ENCODE measurements at places on chromosomes 1 and 21.

- no peak for DNase-seq
Measured at GRCh38 chr1:54885237-54885679, 1.7 kb downstream of the DHCR24 start.

DNA sequence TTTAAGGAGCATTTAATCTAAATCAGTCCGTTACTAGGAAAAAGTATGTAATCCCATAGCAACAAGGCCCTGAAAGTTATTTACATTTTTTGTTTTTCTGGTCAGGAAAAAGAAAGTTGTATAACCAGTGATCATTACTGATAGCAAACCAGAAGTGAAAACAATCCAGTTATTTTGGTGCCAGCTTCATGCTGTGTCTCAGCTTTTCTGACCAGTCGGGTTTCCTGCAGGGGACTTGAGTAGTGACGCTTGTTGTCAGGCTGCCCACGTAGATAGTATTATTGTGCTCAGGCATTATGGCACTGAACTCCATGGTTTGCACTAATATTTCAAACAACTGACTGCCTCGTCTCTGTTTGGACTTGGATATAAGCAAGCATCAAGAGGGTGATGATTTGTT is 55.2 kb downstream of the SASS6 start:
- DNase-seq: no peak

DNA sequence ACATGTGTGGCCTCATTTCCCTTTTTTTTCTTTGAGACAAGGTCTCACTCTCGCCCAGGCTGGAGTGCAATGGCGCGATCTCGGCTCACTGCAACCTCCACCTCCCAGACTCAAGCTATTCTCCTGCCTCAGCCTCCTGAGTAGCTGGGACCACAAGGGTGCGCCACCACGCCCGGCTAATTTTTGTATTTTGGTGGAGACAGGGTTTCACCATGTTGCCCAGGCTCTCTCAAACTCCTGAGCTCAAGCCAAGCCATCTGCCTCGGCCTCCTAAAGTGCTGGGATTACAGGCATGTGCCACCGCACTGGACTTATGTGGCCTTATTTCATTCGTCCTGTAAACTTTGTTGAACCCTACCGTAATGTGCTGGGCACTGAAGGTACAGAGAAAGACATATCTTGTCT is 569 bp upstream of the WARS2 start:
- DNase-seq: peak; percentile 63

GRCh38 chr1:27306892-27307761 is 14.8 kb upstream of the TMEM222 start:
- DNase-seq: no peak

DNA sequence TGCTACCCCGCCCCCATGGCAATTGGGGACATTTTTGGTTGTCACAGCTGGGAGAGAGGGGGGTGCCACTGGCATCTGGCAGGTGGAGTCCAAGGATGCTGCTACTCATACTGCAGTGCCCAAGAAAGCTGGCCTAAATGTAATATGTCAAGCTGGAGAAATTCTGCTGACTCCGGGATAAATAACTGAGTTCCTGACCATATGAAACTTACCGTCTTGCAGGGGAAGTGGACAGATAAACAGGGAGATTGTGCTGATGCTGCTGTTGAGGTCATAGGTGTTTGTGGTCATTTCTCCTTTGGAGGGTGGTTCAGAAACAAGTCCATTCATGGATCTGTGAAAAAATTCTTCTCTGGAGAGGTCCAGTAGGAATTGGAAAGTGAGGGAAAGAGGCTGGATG is 54.4 kb downstream of the KAZN start:
- DNase-seq: no peak

Data from activated CD4-positive, alpha-beta T cell treated with anti-CD3 and anti-CD28 coated beads, Interleukin-2, amount 50 U/mL, for 16 hours (primary cell).